Activated naive CD8-positive, alpha-beta T cell treated with anti-CD3 and anti-CD28 coated beads, Interleukin-2, amount 50 U/mL, for 16 hours (primary cell): ENCODE measurements at places on chromosomes 12 and 14.

DNA sequence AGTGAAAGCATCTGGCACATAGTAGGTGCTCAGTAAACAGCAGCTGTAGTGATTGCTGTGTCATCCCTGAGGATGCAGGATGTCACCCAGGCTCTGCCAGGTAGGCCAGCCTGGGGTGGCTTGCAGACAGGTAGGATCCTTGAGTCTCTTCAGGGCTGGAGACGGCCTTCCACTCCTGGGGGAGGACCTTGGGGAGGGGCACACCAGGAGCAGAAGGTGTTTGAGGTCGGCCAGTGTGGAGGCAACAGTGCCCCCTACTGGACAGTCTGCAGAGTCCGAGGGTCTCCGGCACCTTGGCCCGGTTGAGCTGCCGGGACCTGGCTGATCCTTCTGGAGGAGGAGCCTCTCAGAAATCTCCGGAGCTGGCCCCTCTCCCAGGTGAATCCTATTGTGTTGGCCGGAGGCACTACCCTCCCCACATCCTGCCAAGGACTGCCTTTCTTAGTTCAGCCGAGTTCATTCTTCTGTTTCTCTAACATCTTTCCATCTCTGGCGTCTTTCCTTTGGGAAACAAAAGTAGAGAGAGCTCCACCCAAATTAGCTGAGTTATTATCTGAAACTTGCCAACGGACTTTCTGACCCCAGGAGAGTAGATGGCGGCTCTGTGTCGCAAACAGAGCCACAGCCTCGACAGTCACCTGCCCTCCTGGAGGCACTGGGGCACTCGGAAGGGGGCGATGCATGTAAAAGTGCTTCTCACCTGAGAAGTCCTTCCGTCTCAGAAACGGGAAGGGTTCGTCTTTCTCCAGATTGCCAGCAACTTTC, 41.8 kb upstream of the CLMN start:
- DNase-seq: no peak

GRCh38 chr12:94538318-94538717, 78.7 kb upstream of the CEP83 start:
- DNase-seq: no peak

- DNase-seq: no peak
Observed at GRCh38 chr12:67362526-67362925, 93.4 kb downstream of the CAND1 start.

DNA sequence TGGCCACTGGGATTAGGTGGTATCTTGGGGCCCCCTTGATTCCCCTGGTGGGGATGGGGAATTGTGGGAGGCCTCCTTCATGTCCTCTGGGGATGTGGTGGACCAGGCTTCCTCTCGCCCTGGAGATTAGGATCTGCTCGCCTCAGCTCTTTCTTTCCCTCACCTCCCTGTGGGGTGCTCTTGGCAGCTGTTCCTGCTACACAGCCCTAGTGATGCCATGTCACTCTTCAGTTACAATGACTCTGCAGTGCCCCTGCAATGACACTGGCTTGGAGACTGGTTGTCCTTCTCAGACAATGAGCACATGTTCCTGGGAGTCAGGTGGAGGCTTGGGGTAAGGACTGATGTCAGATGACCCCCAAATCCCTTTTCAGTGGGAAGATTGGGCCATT, 83.9 kb downstream of the ADCK1 start:
- no peak for DNase-seq

DNA sequence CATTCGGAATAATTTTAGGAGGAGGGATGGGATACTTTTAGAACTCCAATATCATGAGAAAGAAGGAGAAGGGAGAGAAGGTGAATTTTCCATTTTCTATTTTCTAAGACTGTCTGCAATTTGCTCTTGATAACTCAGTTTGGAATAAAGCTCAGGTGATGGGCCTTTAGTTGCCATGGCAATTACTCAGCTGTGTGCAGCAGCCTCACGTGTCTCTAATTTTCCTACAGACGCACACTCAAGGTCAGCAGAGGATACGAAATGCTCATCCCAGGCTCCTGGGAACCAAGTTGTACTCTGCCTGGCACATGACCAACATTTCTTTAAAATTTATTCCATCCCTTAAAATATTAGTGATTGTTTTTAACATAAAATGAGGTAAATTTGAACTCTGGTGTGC, 76.7 kb downstream of the TTC8 start:
- DNase-seq: no peak

DNA sequence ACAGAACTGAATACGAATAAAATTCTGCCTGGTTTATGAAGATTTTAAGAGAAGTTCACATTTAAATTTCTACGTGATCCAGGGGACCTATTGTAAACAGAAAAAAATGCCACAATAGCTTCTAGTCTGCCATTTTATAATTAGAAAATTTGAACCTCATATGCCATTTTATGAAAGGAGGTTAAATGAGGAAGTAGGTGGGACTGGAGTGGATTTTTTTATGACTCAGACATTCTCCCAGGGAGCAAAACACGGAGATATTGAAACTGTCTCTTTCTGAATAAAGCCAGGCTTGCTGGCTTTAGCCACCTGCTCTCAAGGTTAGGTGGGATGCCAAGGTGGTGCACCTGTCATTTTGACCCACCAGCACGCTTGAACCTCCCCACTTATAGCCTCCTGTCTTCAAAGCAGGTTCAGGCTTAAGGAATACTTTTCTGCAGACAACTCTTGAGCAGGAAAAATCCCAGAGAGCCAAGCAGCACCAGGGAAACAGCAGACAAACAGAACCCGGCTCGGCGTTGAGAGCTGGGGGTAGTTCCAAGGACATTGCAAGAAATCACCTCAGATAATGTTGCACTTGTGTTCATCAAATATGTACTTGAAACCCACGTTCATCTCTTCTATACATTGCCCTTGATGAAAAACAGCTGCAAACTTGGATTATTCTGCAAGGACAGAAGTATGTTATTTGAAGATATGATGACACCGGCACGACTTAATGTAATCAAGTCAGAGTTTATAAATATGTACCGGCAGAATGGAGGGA, 203.7 kb downstream of the PPM1H start:
- no peak for DNase-seq

DNA sequence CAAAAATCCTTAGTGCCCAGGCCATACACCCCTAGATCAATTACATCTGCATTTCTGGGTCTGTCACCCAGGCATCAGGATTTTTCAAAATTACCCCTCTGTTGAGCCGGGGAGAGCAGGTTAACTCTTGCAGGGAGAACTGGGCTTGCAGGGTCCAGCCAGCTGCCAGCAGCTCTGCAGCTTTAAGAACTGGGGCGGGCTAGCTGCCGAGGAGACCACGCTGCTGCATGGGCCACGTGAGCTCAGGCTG, at the start of gene DGLUCY:
DGLUCY (plus strand) TSS at position 245 of the 250 bp plus-strand sequence. CDS start 46,222 bp downstream, outside the sequence.
- DNase-seq: peak; percentile 33

DNA sequence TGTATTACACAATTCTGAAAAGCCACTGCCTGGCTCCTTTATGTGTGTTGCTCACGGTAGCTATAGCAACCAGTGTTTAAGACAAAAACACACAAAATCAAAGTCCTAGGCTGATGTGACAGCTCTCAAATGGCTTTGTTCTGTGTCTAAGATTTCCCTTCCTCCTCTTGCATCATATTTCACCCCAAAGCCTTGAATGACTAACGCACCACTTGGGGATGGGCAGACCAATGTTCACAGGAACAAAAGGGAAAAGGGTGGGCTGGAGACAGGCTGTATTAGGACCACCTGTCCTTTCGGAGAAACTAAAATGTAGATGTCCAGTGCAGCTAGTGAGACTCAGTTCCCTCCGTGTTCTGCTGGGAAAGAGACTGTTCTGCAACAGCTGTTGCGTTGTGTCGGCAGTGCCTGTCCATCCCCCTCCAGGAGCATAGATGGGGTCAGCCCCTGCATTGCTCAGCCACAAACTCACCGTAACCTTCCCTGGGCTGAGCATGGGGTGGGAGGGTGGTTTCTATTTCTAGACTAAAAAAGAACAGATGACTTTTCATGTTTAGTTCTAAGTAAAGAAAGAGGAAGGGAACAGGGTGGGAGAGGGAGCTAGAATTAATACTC, 26.8 kb upstream of the DAAM1 start:
- no peak for DNase-seq

DNA sequence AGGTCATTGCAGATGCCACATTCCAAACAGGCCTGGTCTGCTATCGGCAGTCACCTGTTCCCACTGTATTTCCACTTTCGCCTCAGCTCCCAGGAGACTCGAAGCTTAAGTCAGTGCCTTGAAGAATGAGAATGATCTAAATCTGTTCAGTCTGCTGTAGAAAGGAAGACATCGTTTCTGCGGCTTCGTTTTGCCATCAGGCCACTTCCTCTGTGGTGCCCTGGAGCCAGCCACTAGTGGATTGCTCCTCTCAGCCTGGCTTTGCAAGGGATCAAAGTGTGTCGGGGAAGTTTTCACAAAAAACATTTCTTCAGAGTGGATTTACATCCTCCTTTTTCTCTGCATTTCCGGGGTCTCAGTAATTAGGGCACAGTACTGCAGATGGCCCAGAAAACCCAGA, 66.7 kb downstream of the AACS start:
- DNase-seq: no peak

DNA sequence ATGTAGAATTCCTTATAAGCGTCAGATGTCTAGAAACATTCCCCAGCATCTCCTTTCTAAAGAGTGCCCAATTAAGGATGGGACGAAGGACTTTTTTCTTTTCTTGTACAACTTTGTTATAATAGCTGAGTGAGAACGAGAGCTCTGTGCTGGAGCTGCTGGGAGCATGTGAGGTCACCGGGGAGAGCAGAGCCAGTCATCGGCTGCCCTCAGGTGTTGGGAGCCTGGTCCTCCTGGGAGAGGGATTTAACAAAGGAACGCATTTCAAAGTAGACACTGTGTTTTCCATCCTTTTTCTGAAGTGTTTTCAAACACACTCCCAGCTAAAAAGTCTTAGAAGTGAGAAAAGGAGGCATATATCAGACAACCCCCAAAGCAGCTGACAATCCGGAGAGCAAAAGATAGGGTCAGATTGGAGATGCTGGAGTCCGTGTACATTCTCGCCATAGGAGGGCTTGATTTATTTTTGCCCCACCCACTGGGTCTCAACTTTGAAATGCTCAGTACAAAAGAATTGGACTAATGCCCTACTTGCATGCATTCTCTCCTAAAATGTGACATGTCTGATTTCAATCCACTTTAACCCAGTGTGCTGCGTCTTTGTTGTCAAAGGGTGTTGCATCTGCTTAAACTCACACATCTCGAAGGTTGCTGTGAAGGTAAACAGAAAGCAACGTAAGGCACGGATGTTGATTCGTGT, 50.8 kb upstream of the PIWIL1 start:
- no peak for DNase-seq

- no peak for DNase-seq
Observed at GRCh38 chr12:33724867-33725266, 285.2 kb upstream of the SYT10 start.

GRCh38 chr12:120132054-120132836, 15.7 kb upstream of the RAB35 start:
- DNase-seq: no peak

DNA sequence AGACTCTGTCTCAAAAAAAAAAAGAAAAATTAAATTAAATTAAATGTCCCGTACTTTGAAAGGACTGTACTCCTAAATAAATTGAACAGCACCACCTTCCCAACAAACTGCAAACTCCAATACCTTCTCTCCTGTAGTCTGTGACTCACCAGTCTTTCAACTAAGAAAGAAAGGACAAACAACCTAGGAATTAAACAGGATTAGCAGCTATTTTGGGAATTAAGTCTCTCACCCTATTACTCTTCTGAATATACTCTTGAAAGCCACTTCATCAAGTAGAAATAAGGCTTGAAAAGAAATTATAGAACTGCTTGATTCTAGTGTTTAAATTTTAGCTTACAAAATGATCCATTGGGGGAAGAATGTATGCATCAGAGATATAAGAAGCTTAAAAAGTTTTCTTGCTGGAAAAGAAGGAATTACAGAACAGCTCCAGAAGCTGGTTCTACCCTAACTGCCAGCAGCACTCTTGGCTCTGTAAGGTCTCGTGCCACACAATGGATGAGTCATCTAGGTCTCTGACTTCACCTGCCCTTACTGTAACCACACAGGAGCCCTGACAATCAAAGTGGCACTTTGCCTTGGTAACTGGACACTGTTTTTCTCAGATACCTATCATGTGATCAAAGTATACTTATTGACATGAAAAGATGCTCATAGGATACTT, 57.0 kb upstream of the CERS5 start:
- DNase-seq: no peak

GRCh38 chr12:111792155-111792855, 25.6 kb downstream of the ALDH2 start:
- no peak for DNase-seq

- no peak for DNase-seq
Observed at GRCh38 chr14:76376409-76376877, 506 bp downstream of the ESRRB start.

DNA sequence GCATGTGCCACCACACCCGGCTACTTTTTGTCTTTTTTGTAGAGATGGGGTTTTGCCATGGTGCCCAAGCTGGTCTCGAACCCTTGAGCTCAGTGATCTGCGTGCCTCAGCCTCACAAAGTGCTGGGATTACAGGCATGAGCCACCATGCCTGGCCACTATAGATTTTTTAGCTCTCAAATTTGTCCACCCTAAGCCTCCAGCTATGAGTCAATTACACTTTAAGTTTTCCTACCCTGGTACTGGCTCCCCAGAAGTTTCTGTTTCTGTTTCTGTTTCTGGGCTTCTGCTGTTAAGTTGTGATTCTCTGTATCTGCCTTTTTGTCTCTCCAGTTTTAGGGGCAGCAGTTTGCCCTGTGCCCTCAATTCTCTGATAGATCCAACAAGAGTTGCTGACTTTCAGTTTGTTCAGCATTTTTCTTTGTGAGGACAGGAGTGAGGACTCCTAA, 4.4 kb upstream of the TINF2 start:
- no peak for DNase-seq

DNA sequence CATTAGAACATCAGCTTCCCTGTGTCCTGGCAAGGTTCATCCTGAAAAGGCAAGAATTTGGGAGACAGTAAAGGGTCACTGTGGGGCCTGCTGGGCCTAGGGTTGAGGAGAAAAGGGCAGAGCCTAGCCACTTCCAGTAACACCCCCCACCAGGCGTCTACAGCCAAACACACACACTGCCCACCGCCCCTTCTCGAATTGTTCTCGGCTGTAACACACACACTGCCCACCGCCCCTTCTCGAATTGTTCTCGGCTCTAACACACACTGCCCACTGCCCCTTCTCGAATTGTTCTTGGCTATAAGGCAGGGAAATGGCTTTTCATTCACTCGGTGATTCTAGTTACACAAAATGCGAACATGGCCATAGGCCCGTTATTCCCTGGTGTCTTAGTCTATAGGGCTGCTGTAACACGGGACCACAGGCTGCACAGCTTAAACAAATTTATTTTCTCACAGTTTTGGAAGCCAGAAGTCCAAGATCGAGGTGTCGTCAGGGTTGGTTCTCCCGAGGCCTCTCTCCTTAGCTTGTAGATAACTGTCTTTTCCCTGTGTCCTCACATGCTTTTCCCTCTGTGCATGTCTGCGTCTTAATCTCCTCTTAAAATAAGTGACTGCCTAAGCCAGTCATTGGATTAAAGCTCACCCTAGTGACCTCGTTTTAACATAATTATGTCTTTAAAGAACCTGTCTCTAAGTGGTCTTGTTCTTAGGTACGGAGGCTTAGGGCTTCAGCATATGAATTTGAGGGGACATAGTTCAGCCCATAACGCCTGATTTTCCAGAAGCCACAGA, 171.0 kb downstream of the ADGRD1 start:
- DNase-seq: no peak

DNA sequence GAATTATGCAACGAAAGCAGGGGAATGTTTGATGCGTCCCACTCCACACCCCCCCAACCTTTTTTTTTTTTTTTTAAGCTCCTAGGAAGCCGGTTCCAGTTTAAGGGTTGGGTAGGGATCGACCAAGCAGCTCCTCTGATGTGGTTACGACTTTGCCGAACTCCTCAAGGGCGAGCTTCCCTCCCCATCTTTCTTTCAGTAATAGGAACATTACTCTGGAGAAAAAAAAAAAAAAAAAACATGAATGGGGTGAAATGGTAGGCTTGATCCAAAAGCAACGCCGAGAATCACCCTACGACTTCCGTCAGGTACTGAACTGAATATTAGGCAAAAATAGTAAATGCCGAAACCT, 9.6 kb downstream of the BMP4 start:
- no peak for DNase-seq
